Activated naive CD8-positive, alpha-beta T cell treated with anti-CD3 and anti-CD28 coated beads for 36 hours (primary cell): ENCODE measurements at places on chromosomes 1 and 21.

- no peaks in the 10 kb centered on the region for H3K4me1 ChIP-seq
- H3K27ac ChIP-seq: no peak overlapping the region
- peaks cover 21% of the 10 kb centered on the region for H3K27me3 ChIP-seq
- no peak overlapping the region for H3K4me3 ChIP-seq
Measured at GRCh38 chr1:201213106-201213770, 22.6 kb downstream of the IGFN1 start.

DNA sequence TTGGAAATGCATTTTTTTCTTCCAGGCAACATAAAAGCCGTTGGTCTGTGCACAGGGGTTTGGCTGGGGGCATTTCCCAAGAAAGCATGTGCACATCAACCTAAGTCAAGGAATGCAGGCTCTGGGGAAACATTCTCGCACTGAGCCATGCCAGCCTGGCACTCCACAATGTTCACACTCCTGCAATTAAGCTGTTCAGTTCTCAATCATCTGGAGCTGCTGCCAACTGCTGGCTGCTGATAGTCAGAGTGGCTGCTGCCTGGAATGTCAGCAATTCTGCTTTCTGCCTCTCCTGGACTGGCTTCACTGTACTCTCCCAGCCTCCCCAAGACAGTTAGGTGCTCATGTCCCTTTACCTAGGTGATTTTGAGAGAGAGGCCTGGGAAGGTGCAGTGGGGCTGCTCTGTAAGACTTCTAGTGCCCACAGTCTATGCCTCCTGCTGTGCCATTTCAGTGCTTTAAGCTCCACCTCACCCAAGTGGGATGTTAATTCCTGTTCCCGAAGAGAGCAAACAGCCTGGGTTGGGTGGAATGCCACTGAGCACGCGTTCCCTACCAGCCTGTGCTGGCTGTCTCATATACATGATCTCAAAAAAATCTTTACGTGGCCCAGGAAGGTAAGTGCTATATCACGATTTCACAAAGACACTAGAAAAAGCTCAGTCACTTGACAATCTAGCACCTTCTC is 131.7 kb downstream of the BRINP2 start:
- H3K27me3 ChIP-seq: peaks cover 17% of the 10 kb centered on the region
- no peak for DNase-seq
- H3K4me1 ChIP-seq: no peaks in the 10 kb centered on the region
- H3K36me3 ChIP-seq: no peaks in the 10 kb centered on the region

DNA sequence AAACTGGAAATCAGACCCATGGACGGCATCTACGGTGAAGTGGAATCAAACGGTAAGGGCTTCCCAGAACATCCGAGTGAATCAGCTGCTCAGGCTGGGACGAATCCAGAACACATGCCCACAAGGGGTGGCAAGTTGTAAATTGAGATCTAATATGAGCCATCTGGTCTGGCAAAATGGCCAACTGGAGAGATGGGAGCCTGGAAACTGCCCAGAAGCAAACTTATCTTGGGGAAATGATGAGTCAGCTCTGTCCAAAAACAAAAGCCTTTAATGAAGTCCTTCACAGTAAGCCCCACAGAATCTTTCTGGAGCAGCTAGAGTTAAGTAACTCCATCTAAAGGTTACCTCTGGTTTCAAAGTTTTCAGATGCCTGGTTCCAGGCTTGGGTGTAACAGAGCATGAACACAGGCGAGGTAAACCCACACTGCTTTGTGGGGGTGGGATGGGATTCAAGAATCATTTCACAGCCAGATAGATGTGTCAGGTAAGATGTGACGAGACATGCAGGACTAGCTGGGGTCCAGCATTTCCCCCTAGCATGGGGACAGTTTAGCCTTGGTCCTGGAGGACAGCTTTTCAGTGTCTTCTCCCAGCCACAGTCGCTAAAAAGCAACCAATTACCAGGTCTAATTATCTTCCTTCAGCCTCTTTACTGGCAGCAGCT is 10.5 kb upstream of the SRP9 start:
- no peak overlapping the region for H3K4me3 ChIP-seq
- H3K36me3 ChIP-seq: no peaks in the 10 kb centered on the region
- H3K4me1 ChIP-seq: no peaks in the 10 kb centered on the region

- no peak overlapping the region for H3K4me3 ChIP-seq
- no peaks in the 10 kb centered on the region for H3K27me3 ChIP-seq
- no peaks in the 10 kb centered on the region for H3K36me3 ChIP-seq
- H3K4me1 ChIP-seq: no peaks in the 10 kb centered on the region
Measured at GRCh38 chr1:79373481-79374125, 367.1 kb upstream of the ADGRL4 start.
